ENCODE measurements at places on chromosomes 5 and 9.

DNA sequence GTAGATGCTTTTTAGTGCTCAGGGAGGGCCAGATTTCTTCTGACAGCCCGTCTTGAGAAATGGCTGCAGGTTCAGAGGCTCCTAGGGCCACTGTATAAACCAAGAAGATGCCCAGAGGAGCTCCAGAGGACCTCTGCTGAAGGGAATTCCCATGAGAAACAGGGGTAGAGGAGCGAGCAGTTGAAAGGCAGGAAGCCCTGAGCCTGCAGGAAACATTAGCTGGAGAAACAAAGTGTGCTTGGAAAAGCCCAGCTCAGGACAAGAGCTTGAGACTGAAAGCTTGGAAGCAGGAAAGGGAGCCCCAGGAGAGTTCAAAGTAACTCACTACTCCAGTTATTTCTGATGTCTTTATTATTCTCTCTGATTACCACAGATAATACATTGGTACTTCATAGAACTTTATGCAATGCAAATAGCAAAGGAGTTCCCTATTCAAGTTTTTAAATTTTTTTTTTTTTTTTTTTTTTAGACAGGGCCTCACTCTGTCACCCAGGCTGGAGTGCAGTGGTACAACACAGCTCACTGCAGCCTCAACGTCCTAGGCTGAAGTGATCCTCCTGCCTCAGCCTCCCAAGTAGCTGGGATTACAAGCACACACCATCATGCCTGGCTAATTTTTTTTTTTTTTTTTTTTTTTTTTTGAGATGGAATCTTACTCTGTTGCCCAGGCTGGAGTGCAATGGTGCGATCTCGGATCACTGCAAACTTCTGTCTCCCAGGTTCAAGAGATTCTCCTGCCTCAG, 16.5 kb downstream of the HBEGF start:
- no peaks in the 10 kb centered on the region for H3K4me1 ChIP-seq
- no peak overlapping the region for H3K27ac ChIP-seq
- H3K27me3 ChIP-seq: peaks cover 5% of the 10 kb centered on the region
- H3K4me3 ChIP-seq: no peak overlapping the region
- no peak for DNase-seq

DNA sequence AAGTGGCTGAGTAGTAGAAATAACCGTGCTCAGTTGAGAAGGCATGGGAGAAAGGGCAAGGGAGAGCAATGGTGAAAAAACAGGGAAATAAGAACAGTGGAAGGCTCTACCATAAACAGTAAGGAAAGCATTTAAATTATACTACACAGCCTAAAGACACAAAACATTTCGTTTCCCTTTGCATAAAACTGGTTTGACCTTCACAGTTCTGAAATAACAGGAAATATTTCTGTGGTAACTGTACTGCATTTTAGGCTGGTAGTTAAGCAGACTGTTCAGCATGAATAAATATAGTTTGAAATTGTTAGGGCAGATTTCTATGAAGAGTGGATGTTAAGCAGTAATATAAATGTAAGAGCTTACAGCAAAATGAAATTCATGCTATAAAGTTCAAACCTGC, 147.5 kb downstream of the CSNK1G3 start:
- H3K36me3 ChIP-seq: no peaks in the 10 kb centered on the region
- no peaks in the 10 kb centered on the region for H3K4me1 ChIP-seq
- no peak for DNase-seq

- peak overlapping the region; percentile 77 for H3K27ac ChIP-seq
- peak overlapping the region; percentile 56 for H3K4me3 ChIP-seq
- H3K36me3 ChIP-seq: peaks cover 8% of the 10 kb centered on the region
- H3K4me1 ChIP-seq: peaks cover 66% of the 10 kb centered on the region
Observed at GRCh38 chr9:4938496-4938895, 46.6 kb upstream of the JAK2 start.

DNA sequence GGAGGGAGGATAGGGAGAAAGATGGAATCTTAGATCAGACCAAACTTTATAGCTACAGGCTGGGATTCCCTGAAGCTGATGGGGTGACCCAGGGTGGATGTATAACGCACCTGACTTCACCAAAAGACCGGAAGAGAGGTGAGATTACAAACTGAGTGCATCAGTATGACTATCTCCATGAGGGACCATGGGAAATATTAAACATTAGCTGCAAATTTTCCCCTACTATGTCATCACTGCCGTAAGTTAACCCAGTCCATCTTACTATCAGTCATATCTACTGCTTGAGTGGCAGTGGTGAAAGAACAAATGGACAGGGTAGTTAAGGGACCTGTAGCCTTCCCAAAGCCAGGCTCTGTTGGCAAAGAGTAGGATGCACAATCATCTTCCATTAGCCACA, 368.3 kb downstream of the EFNA5 start:
- no peak for DNase-seq
- H3K36me3 ChIP-seq: no peaks in the 10 kb centered on the region
- H3K4me3 ChIP-seq: no peak overlapping the region
- H3K4me1 ChIP-seq: no peaks in the 10 kb centered on the region

DNA sequence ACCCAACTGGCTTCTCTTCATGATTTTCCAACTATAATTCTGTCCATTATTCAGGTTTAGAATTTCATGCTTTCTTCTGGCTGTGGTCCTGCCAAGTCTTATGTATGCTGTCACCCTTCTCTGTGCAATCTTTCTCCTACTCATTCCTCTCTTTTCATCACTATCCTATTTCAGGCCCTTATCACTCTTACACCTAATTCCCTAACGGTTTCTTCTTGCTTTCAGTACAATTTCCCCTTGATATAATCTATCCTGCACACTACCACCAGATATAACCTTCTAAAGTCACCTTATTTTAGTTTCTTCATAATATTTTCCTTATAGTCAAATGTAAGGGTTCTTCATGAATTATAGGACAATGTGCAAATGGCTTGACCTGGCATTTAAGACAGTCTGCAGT, 436.2 kb downstream of the RAB3C start:
- DNase-seq: no peak
- no peak overlapping the region for H3K27ac ChIP-seq
- no peaks in the 10 kb centered on the region for H3K27me3 ChIP-seq
- no peak overlapping the region for H3K4me3 ChIP-seq
- peaks cover 79% of the 10 kb centered on the region for H3K36me3 ChIP-seq
- H3K4me1 ChIP-seq: peaks cover 42% of the 10 kb centered on the region

- H3K4me1 ChIP-seq: no peaks in the 10 kb centered on the region
- no peaks in the 10 kb centered on the region for H3K27me3 ChIP-seq
- no peak overlapping the region for H3K4me3 ChIP-seq
- no peaks in the 10 kb centered on the region for H3K36me3 ChIP-seq
- DNase-seq: no peak
Observed at GRCh38 chr5:42518595-42519221, 95.5 kb downstream of the GHR start.
